T-helper 1 cell treated with Interleukin-12 subunit alpha and Interleukin-12 subunit beta and Interleukin-4 antibody, amounts not matched to agents 30 ng/mL and 1 ng/mL, for 36 hours (primary cell): ENCODE measurements at places on chromosomes 12 and 14. TPM values are rescaled to one million over a fixed set of nuclear protein-coding genes. Genes with fewer than 3 reads are reported as not detected.

B3GNT4 gene
- 0.12 and 0.32 TPM in 2 replicates for total RNA-seq

LRRK2 gene
- total RNA-seq = not detected in 2 replicates

ZFHX2 gene
- 2.9 and 3.2 TPM in 2 replicates for total RNA-seq

YEATS4 gene
- total RNA-seq = 28.7 and 31.4 TPM in 2 replicates

TCL1A gene
- total RNA-seq = not detected in 2 replicates

NUAK1 gene
- 0.02 TPM in 1 of 2 replicates, not detected in the other for total RNA-seq

HNRNPA1 gene
- 1,289 and 1,304 TPM in 2 replicates for total RNA-seq

VWF gene
- total RNA-seq = not detected in 2 replicates

ABCC9 gene
- total RNA-seq = not detected in 2 replicates

SYNDIG1L gene
- total RNA-seq = not detected in 2 replicates

USP44 gene
- 3.2 and 4.3 TPM in 2 replicates for total RNA-seq

ASIC1 gene
- 4.6 TPM in 2 replicates for total RNA-seq

NRL gene
- total RNA-seq = 2.4 and 2.5 TPM in 2 replicates

WBP11 gene
- 86.5 and 93.6 TPM in 2 replicates for total RNA-seq

OR11H12 gene
- total RNA-seq = not detected in 2 replicates

PTGES3 gene
- total RNA-seq = 190 and 195 TPM in 2 replicates

C1S gene
- 1.7 and 2.7 TPM in 2 replicates for total RNA-seq

TMEM233 gene
- not detected in 2 replicates for total RNA-seq

MAX gene
- 154 and 160 TPM in 2 replicates for total RNA-seq

LMNTD1 gene
- not detected in 2 replicates for total RNA-seq

ZC2HC1C gene
- total RNA-seq = 0.98 and 1.3 TPM in 2 replicates

NABP2 gene
- 62.1 and 66.5 TPM in 2 replicates for total RNA-seq

SCNN1A gene
- 0.07 TPM in 1 of 2 replicates, not detected in the other for total RNA-seq

CLEC4D gene
- not detected in 2 replicates for total RNA-seq

GNG2 gene
- total RNA-seq = 185 and 190 TPM in 2 replicates

MMP17 gene
- 0.64 and 0.66 TPM in 2 replicates for total RNA-seq

SERPINA12 gene
- total RNA-seq = not detected in 2 replicates

TRIP11 gene
- 46.7 and 50.4 TPM in 2 replicates for total RNA-seq

FBLN5 gene
- 1.5 and 1.9 TPM in 2 replicates for total RNA-seq

BCL11B gene
- total RNA-seq = 95.8 and 96.0 TPM in 2 replicates

MMP14 gene
- total RNA-seq = 2.1 and 3.2 TPM in 2 replicates

TMCC3 gene
- total RNA-seq = 0.12 and 0.37 TPM in 2 replicates

ADAM21 gene
- not detected in 2 replicates for total RNA-seq
